ENCODE measurements at places on chromosomes 5 and 9.

DNA sequence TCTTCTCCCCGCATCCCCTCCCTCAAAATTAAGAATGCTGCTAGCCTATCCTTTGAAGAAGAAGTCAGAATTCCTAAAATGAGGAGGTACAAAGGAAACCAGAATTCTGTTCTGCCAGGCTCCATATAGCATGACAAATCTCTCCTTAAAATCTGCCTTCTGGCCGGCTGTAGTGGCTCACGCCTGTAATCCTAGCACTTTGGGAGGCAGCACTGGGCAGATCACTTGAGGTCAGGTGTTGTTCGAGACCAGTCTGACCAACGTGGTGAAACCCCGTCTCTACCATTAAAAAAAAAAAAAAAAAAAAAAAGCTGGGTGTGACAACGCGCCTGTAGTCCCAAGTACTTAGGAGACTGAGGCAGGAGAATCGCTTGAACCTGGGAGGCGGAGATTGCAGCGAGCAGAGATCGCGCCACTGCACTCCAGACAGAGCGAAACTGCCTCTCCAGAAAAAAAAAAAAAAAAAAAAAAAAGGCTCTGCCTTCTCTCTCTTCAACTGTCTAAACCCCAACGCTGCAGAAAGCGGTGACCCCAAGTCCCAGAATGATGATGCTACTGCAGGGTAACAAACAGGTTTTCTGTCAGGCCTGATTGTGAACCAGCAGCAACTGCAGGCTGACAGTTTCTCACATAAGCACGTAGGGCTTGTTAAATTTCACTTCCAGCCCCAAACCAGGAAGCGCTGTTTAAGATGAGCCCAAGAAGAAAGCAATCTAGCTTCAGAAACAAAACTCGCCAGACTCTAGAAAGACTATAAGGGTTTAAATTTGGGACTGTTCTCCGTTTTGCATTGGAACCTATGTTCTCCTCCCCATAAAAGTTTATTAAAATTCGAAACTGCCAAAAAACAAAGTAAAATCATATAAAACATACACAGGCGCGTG, 963 bp upstream of the CAST start:
- DNase-seq = peak; percentile 33

GRCh38 chr9:19424176-19424779, 15.5 kb downstream of the ACER2 start:
- DNase-seq = no peak

DNA sequence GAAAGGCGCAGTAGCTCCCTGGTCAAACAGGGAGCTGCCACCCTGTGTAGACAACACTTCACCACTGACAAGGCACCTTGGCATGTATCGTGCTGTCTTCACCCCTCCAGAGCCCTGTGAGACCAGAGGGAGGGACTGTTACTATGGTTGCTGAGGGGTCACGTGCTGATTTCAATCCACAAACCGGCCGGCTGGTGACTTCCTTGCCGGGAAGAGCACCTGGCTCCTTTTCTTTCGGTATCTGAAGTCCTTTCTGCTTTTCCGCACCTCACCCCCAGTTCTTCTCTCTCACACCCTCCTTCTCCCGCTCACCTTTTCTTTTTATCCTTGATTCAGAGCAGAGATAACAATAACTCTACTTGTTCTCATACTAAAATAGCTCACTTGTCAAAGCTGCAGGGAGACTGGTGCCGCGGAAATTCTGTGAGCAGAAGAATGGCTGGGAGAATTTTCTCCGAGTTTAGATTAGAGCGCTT, 327.2 kb downstream of the ZSWIM6 start:
- DNase-seq = no peak

DNA sequence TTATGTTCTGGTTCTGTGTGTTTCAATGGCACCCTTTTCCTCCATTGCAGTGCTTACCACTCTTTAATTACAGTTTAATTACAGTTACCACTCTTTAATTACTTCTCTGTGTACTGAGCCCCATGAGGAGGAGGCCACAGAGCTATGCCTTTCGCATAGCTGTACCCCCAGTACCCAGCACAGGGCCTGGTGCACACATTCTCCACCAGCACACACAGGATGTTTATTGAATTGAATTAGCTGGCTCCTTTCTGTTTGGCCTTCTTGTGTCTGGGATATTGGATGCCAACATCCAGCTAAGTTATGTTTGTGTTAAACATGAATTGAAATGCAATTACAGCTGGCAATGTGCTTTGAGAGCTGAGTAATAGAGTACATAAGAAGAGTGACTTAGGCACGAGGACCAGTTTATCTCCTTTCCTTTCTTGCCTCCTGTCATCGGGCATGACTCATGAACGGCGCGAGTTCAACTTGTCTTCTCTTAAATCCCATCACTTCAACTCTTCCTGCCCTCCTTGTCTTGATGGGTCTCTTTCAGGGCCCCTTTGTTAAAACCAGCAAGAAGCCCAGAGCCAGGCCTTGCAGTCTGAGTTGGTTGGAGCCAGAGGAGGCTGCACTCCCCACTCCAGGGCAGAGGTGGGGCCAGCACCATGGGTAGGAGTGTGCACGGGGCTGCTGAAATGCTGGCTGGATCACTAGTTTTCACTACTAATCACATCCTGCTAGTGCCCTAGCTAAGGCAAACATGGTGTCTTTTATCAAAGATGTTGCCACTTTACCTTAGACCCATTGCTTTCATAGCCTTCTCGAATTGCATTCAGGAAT, 37.4 kb downstream of the MVB12B start:
- no peak for DNase-seq

DNA sequence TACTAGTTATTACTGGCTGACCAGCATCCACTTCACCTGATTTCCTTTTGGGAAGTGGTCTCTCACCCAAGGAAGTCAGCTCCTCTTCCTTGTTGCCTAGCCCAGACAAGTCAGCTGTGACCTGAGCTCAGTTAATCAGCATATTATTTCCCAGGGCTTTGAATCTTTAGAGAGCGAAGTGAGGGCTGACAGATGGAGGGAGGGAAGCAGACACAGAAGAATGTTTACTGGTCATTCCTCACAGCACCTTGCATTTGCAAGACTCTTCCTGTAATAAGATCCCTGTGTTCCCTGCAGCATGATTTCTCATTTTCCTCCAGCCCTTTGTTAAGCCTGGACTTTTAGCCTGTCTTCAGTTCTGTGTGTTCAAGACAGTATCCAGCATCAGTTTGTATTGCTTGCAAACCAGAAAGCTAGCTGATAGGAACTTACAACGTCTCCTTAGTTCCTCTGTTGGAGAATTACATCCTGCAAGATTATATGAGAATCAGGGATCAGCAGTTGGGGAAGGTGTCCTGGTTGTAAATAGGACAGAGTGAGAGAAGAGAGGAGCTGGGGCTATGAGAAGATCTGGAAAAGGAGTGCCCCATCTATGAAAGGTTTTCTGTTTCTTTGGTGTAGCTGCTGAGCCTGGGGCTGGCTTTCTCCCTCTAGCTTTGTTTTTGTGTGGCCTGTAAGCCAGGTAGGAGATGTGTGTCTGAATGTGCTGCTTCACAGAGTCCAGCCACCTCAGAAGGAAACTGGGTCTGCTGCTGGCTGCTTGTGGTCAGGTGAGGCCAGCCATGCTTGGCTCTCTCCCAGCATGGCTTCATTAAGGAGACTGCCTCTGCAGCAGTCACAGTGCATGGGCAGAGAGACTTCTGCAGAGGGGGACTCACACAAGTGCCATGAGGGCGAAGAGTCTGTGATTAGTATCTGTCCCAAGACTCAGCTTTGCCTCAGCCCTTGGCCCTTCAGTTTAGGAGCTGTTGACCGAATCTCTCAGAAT, 50.3 kb downstream of the MAN2A1 start:
- DNase-seq = no peak

- DNase-seq = no peak
Measured at GRCh38 chr9:135902655-135903357, 4.5 kb downstream of the CAMSAP1 start.

GRCh38 chr5:151183456-151184245, 26.1 kb upstream of the ANXA6 start:
- no peak for DNase-seq

- DNase-seq = peak; percentile 41
Measured at GRCh38 chr9:111916234-111916645, 19.6 kb downstream of the UGCG start.

DNA sequence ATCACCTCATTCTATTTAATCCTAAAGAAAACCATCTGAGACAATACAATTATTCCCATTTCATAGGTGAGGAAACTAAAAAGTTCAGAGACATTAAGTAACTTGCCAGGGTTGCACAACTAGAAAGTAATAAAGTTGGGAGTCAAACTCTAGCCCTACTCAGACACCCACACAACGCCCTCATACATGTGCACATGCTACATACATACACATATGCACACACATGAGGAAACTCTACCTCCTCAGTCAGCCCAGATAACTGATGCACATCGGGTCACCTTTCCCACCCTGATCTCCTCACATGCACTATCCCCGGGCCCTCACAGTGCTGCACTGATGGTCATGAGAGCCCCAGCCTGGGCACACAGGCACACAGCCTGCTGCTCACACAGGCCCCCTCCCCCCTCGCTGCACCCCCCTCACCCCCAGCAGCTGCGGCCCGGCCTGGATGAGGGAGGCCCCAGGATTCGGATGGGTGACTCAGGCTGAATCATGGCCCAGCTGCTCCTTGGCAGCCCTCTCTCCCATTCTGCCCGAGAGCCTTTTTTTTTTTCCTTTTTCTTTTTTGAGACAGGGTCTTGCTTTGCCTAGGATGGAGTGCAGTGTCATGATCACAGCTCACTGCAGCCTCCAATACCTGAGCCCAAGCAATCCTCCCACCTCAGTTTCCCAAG, 5.0 kb upstream of the GPRIN1 start:
- DNase-seq = no peak

DNA sequence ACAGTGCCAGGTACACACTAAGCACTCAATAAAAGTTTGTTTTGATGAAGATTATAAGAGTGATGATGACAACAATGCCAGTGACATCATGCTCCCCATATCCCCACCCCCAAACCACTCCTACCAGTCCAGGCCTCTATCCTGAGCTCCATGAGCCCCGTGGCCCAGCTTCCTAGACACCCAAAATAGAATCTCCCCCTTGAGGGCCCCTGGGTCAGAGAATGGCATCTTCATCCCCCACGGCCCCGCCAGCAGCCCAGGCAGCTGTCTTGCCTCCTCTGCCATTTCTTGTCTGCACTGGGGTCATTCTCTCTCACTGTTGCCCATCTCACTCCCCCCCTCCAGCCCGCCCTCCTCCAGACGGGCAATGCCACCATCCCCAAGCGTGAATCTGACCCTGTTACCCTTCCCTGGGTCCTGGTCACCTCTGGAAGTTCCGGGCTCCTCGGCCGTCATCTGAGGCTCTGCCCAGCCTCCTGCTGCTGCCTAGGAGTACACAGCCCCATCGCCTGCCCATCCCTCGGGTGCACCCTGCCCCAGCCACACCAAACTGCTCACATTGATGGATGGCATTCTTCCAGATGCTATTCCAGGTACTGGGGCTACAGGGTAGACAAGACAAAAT, 76.8 kb upstream of the LMX1B start:
- DNase-seq = no peak
